Left colon (tissue), 2 donors: ENCODE measurements at places on chromosomes 6 and 20.

- DNase-seq, result no peak
Observed at GRCh38 chr6:7446619-7447325, 57.2 kb downstream of the RIOK1 start.

GRCh38 chr20:53097791-53098190, 125.6 kb downstream of the TSHZ2 start:
- DNase-seq, result no peak

GRCh38 chr6:147046141-147046877, 157.9 kb upstream of the STXBP5 start:
- DNase-seq, result no peak

DNA sequence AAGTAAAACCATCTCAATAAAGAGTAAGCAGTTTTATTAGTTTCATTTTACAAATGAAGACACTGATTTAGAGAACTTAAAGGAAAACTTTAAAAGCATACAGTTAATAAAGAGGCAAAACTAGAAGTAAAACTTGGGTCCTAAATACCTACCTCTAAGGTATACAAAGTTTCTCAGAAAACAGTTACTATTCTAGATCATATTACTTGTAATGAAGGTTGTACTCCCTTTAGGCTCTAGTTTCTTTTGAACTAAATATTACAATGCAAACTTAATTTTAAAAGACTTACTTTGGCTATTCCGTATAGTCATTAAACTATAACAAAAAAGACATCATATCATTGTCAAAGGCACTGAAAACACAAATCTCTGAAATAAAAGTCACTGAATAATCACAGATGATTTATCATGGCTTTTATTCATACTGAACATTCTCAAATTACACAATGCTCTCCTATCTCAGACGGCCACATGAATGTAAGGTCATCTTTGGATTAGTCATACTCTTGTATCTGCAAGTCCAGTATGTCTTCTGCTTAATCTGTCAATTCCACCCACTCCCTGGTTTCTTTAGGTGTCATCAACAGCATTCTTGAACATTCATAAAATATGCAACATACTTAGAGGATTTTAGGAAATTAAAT, 361.6 kb upstream of the RUNX2 start:
- DNase-seq, result no peak

DNA sequence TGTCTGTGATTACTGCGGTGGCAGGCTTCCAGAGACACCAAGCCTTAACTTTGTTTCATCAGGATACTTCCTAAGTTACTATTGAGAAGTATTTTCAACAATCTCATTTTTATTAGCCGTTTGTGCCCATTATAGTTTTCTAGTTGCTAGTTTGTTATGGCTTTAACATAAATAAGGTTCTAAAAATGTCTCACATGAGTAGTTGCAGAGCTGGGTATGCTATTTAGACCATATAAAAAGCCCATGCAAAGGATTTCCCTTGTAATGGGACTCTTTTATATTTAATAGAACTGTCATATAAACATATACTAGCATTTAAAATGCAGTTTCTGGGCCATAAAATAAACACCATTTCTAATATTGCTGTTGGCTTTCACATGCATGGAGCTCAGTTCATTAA, 205.3 kb upstream of the TCF21 start:
- DNase-seq, result no peak

- peak; percentile 74 for DNase-seq
Observed at GRCh38 chr20:49615401-49616153, 47.6 kb upstream of the PTGIS start.

GRCh38 chr20:58700823-58701222, 8.2 kb downstream of the NPEPL1 start:
- DNase-seq, result no peak

DNA sequence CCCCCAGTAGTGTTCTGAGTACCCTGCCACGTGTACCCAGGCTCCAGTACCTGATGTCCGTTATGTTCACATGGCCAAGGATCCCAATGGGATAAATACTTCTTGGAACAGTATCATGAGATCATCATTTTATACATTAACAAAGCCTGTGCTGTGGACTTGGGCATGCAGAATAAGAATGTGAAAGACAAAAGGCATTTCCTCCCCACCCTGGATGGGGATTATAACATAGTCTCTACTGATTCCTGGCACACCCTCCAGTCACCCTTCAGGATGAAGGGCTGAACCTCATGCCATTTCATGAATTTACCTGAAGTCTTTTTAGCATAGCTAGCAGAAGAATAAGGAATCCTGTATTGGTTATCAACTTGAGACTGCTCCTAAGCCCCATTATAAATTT, 2.8 kb downstream of the TNFRSF21 start:
- no peak for DNase-seq

DNA sequence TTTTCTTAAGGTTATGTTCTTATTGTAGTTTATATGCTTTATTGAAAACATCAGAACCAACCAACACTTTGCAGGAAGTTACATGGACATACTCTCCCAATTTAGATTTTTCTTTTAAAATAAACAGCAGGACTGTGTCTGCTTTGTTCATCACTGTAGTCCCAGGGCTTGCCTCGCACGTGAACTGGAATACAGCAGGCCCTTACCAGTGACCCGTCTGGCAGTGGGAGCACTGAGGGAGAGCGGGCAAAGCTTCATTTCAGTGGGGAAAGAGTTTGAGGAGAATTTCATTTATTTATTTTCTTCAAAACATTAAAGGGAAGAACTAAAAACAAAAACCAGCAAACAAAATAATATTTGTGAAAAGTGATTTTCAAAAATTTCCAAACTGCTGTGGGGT, 230.8 kb downstream of the PAX1 start:
- DNase-seq, result no peak

DNA sequence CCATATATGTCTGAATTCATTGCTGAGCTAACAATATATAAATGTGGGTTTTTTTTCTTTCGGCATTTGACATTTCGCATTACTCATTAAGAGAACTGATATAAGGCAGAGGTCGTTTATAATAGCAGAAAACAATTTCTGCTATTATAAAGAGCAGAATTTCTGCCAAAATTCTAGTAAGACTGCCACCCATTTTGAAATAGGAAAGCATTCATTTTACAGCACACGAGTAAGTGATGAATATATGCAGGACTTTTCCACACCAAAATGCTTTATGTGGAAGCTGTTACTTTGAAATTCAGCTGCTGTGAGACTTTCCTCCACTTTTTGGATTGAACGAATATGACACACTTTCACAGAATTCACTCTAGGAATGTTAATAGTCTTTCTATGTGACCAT, 610.9 kb upstream of the MAN1A1 start:
- no peak for DNase-seq

- no peak for DNase-seq
Observed at GRCh38 chr20:34435589-34435988, 72.5 kb downstream of the ITCH start.

DNA sequence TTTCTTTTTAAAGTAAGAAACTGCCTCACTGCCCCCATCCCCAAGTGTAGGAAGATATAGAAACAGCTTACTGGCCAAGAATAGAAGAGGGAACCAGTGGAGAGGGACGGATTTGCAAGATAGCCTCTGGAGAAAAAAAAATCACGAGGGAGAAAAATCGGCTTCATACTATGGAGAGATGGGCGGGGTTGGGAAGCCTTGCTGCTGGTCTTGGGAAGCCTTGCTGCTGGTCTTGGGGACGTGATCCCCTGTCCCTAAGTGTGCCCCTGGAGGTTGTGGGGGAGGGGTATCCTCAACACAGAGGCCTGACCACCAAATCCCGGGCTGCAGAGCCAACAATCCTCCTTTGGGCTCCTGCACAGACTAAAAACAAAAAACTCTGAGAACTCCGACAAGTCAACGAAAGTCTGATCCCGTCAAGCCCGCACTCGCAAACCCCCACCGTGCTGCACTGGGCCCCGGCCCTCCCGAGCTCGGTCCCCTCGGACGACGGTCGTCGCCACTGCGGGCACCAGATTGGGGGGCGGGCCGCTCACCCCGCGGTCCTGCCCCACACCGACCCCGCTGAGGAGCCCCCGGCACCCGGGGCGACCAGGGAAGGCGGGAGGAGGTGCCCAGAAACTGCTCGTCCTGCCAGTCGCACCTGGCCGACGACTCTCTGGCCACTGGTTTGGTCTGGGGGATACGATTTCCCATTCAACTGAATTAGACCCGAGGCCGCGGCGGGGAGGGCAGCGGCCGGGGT, 750 bp downstream of the MAP7 start:
- DNase-seq, result peak; percentile 42

DNA sequence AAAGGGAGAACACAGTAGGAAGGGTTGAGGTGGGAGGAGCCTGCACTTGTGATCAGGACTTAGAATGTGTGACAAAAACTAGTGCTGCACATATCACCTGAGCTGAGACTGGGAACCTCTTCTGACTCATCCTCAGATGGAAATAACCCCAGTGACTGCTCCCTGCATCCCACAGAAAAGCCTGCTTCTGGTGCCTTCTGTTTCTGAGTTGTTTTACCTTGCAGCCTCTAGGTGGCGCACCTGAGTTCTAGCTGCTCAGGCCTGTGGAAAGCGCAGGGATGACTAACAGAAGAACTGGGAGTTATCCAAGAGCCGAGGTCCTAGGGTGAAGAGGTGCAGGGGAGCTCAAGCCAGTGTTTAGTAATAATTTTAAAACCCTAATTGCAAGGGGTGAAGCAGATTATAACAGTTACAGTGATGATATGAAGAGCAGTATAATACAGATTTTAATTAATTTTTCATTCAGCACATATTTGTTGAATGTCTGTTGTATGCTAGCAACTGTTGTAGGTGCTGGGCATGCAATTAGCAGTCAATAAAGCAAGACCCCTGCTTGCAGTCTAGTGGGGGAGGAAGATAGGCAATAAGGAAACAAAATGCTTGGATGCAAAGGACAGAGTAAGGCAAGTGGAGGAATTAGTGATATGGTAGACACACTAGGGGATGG, 302.5 kb downstream of the DHX35 start:
- DNase-seq, result peak; percentile 49

DNA sequence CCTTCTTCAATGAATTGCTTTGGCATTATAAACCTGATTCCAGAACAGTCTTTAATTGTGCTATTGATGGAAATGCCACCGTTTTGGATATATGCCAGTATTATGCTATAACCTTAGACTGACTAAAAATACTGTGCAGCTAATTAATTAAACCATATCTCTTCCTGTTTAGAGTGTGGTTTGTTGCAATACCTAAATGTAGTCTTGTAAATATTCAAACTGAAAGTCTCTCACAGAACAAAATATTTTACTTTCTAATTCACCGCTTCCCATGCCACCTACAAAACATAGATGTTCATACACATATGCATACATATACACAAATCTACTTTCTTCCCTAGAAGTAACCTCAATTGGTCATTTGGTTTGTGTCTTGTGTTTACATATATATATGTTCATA, 126.6 kb downstream of the SIM1 start:
- no peak for DNase-seq

DNA sequence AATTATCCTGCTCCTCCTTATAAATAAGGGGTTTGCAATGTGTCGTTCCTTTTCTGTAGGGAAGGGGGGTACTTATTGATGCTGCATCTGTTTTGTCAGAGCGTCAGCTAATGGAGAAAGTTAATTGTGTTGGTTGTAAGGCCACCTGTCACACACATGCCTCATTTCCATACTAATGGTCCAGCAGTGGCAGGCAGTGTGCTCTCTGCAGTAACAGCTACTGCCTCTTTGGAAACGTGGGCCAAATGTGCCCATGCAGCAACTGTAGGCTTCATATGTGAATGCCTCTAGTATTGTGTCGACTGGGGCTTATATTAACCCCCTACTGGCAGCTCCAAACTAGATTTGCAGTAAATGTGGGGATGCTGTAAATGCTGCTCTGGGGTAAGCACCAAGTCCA, 56.3 kb upstream of the OLIG3 start:
- DNase-seq, result no peak

- DNase-seq, result no peak
Observed at GRCh38 chr6:32703347-32703746, 36.9 kb upstream of the HLA-DQB1 start.

- DNase-seq, result no peak
Observed at GRCh38 chr6:3259491-3259958, 778 bp downstream of the PSMG4 start.

DNA sequence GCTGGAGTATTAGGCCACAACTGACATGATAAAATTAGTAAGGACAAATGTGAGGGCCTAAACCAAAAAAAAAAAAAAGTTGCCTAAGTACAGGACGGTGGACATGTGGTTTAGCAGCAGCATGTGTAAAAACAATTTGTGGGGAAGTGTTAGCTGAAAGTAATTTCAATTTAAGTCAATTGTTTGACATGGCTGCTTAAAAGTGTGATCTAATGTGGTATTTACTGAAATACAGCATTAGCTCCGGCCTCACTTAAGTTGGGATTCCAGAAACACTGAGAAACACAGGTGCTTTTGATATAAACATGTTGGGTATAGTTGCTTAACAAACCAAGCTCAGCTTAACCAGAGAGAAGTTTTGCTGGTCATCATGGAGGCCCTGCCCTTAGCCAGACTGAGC, 119.7 kb downstream of the FYN start:
- no peak for DNase-seq

GRCh38 chr6:111038534-111039252, 48.6 kb upstream of the SLC16A10 start:
- DNase-seq, result no peak
